ENCODE measurements at places on chromosomes 5 and 9.

DNA sequence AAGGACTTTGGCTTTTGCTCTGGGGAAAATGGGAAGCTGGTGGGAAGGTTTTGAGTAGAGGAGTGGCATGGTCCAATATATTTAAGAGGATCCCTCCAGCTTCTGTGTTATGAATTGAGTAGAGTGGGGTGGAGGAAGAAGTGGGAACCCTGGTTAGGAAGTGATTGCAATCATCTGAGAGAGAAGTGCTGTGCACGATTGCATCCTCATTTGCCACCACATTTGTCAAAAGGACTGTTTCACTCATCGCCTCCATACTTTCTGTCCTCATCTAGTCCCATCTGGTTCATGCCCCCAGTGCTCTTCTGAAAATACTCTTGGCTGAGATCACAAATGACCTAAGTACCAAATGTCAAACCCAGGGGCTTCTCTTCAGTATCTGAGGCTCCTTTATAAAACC is 192.1 kb downstream of the RAB3C start:
- no peak for DNase-seq

- DNase-seq: no peak
Measured at GRCh38 chr5:141567513-141568117, 51.2 kb downstream of the DIAPH1 start.

DNA sequence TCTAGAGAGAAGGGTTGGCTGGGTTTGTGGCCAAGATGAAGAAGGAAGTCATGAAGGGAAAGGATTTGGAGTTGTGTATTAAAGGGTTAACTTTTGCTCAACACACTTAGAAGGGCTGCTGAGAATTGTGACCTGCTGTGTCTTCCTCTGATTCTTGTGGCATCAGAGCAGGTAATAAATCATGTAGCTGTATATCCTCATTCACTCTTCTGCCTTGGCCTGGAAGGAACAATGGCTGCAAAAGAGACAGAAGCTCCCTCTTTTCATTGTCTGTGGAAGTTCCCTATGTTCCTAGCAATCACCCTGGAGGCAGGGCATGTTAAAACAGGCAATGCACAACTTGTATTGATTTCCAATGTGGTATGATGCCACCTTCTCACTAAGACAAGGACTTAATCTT is 159.1 kb downstream of the LRRC70 start:
- DNase-seq: no peak

- DNase-seq: no peak
Measured at GRCh38 chr5:74953937-74954720, 87.9 kb upstream of the FAM169A start.

DNA sequence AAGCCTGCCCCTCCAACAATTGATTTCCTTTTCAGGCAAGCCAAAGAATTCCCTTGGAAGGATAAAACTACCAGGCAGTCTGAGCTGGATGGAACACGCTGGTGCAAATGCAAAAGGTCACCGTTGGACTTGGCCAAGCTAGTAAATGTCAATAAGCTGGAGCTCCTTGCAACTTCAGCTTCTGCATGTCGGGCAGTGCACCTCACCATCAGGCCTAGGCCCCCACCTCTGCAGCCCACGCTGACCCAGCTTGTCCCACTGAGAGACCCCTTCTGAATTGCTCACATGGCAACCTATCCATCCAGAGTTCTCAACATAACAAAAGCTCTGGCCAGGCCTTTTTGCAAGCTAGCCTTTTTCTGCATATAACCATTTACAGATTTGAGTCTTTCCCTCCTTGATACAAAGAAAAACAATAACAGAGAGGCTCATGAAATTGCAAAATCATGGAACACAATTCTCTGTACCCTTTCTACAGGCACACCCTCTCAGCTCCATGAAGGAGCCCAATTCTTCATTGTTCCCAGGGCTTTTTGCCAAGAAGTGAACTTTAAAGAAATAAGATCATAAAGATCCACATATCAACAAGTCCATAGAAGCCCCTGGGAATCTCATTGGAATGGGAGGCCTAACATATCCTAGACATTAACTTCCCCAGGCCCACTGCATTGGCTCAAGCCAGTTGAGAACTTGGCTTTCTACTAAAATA is 123.9 kb upstream of the SLIT3 start:
- no peak for DNase-seq
